Psoas muscle (tissue), 8 donors: ENCODE measurements at places on chromosomes 1 and 21. TPM values are rescaled to one million over a fixed set of nuclear protein-coding genes. Genes with fewer than 3 reads are reported as not detected.

RAB7B gene
- 0.34 TPM for total RNA-seq

PLA2G2F gene
- not detected for total RNA-seq

KLHDC7A gene
- total RNA-seq: not detected

LMX1A gene
- 0.36 TPM for total RNA-seq

ACTL8 gene
- total RNA-seq: not detected

B4GALT3 gene
- 16.3 TPM for total RNA-seq

SLC66A1 gene
- total RNA-seq: 8.8 TPM

REN gene
- not detected for total RNA-seq

KLHDC8A gene
- total RNA-seq: not detected

GJA4 gene
- 9.1 TPM for total RNA-seq

OLIG2 gene
- 0.22 TPM for total RNA-seq

DMBX1 gene
- total RNA-seq: not detected

MTARC1 gene
- 6.4 TPM for total RNA-seq

PPIAL4G gene
- not detected for total RNA-seq

SPRR2F gene
- not detected for total RNA-seq

PAPPA2 gene
- 0.06 TPM for total RNA-seq

CHODL gene
- total RNA-seq: 0.59 TPM

KLF17 gene
- total RNA-seq: not detected

UBL4B gene
- not detected for total RNA-seq

PTGS2 gene
- 0.53 TPM for total RNA-seq

FLVCR1 gene
- total RNA-seq: 1.7 TPM

SLC45A3 gene
- 0.46 TPM for total RNA-seq

S1PR1 gene
- total RNA-seq: 22.3 TPM

CELA2B gene
- total RNA-seq: not detected

OR2L13 gene
- not detected for total RNA-seq

TTC24 gene
- 0.69 TPM for total RNA-seq

TRIM17 gene
- not detected for total RNA-seq

NECTIN4 gene
- not detected for total RNA-seq

ZNF326 gene
- 16.0 TPM for total RNA-seq

RASSF5 gene
- 8.2 TPM for total RNA-seq

CELA2A gene
- not detected for total RNA-seq

HPCA gene
- not detected for total RNA-seq

KIF26B gene
- 0.15 TPM for total RNA-seq

CDCA8 gene
- 0.67 TPM for total RNA-seq

KAZN gene
- 0.76 TPM for total RNA-seq

SLAMF8 gene
- 1.6 TPM for total RNA-seq

SV2A gene
- total RNA-seq: 0.13 TPM
